ENCODE measurements at places on chromosomes 6 and 20.

DNA sequence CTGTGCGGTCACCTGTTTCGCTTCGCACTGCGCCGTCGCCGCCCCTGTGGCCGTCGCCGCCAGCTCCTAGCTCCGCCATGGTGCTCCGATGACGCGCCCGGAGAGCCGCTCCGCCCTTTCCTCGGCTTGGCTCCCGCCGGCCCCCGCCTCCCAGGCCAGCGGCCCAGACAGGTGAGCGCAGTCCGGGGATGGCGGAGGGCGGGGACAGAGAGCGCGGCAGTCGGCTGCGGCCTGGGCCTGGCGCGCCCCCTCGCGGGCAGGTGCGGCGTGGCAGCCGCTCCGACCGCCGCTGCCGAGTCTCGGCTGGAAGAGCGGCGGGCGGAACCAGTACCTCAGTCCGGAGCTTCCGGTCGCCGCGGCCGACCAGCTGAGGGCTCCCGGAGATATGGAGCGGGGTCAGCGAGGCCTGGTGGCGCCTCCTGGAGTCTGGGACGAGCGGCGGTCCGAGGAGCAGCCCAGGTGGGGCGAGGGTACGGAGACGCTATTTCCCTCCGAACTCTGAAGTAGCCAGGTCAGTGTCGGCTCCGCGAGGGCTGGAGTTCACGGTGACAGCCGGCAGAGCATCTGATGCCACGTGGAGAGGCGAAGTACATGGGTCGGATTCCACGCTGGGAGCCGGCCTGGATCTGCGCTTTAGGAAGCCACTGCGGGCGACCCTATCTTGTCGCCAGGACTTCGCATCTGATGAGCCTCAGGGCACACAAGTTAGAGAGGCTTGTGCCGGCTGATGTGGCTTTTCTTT lies at the start of gene MAP7:
Gene MAP7, minus strand, starts transcription at position 93 of the 742 bp plus-strand sequence. Its CDS starts 14 bp downstream, at position 79.
- DNase-seq = no peak

- no peak for DNase-seq
These were observed 399.4 kb downstream of the CD83 start for GRCh38 chr6:14516956-14517355.

GRCh38 chr20:58760856-58761255 lies 68.3 kb downstream of the NPEPL1 start:
- no peak for DNase-seq

DNA sequence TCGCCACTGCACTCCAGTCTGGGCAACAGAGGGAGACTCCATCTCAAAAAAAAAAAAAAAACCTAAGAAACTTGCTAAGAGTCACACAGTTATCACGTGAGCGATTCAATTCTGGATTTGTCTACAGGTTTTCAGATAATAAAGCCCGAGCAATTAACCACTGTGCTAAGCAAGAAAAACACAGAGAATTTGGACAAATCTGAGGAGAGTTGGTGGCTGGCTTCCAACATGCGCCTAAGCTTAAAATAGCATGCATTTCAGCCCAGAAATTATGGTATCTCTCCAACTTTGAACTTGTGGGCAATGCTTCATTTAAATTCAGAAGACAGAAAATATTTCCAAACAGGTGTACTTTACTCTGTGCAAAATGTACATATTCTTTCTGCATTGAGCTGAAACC lies 232.9 kb downstream of the TSHZ2 start:
- DNase-seq = no peak

DNA sequence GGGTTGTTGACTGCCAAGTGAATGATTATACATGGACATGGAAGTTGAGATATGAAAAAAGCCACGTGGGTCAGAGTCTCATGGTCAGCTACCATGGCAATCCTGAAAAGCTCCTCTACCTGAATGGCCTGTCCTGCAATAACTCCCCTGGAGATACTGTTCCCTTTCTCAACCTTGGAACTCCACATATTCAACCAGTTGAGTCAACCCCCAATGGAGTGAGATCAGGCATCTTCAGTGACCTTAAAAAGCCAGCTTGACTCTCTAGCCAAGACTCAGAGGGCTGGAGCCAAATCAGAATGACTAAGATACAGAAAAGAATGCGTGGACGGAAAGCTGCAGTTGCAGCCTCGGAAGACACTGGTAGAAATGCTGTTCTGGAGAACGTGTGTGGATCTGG lies 341.3 kb downstream of the FOXA2 start:
- no peak for DNase-seq

DNA sequence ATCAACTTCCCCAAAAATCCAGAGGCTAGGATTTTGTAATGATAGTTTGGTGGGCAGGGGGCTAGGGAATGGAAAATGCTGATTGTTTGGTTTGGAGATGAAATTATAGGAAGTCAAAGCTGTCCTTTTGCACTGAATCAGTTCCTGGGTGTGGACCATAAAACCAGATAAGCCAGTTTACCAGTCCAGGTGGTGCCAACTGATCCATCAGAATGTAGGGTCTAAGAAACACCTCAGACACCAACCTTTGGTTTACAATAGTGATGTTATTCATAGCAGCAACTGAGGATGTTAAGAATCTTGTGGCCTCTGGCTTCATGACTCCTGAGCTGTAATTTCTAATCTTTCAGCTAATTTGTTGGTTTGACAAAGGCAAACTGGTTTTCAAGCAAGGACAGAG lies 496.6 kb upstream of the EPHA7 start:
- no peak for DNase-seq

DNA sequence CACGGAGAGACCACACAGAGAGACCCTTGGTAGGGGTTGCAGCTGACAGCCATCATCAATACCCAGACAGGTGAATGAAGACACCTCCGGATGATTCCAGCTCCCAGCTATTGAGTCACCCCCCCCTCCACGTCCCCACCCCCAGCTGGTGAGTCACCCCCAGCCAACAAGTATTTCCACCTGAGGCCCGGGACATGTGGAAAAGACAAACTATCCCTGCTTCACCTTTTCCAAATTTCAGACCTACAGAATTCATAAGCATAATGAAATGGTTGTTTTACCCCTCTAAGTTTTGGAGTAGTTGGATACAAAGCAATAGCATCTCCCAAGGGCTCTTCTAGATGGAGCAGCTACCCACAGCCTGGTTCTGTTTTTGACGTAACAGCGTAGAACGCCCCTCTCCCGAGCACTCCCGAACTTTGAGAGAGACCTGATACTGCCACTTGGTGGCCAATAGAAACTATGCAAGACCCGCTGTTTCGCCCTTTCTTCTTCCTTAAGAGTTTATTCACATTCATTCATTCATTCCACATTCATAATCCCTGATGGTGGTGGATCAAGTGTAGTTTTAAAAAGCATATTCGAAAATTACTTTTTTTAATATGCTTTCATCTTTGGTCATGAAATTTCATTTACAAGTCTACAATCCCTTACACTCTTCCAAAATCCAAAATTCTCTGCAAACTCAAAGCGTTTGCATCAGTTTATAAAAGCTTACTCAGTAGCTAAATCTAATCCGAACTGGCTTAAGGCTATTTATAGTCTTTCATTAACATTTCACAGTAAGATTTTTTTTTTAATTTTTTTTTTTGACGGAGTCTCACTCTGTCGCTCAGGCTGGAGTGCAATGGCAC lies 15.1 kb upstream of the PPP1R16B start:
- DNase-seq = no peak

DNA sequence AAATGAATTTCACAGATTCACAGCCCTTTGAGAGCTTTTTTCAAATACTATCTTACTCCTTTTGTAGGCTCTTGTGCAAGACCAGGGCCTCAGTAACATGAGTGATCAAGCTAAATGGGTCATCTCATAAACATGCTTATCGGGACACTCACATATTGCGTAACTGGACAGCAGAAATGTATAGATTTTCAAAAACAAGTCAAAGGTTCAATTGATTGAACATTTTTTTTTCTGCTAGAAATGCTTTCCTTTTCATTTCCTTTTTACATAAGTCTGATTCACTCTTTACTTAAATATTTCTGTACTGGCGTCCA lies 8.7 kb upstream of the SALL4 start:
- DNase-seq = peak; percentile 34

DNA sequence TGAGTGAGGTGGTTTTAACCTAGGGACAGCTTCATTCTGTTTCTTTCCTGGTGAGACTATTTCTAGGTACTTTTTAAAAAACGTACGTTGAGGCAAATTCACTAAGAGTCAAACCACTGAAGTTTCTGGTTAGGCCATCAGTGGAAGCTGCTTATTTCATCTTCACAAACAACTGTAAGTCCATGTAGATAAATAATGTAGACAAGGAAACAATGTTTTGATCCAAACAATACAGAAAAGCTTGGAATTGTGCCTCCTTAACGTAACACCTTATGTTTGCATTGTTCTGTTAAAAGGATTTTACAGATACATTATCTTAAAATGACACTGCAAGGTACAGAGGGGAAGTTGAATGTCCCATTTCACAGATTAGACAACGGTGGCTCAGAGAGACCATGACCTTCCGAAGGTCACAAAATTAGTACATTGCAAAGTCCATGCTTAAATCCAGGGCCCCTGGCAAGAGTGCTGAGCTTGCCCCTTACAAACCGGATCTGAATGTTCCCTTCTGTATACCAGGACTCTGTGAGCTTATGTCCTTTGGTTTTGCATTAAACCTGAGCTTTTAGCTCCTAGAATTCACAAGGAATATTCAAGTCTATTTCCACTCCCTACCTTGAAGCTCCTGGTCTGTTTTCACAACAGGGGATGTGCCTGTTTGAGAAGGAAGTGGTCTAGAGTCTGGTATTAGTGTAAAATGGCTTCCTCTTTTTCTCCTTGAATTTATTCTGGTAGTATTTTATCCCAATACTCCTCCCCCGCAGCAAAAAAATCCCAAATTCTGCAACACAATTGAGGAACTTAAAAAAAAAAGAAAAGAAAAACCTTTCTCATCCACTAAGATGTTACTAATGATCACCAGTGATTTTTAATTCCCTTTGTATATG lies 28.9 kb upstream of the ZNF217 start:
- no peak for DNase-seq

GRCh38 chr6:7112741-7113313 lies 5.1 kb downstream of the RREB1 start:
- DNase-seq = no peak

GRCh38 chr6:131838051-131838450 lies 30.2 kb downstream of the ENPP1 start:
- no peak for DNase-seq

- no peak for DNase-seq
These were observed 6.1 kb downstream of the SLC29A1 start for GRCh38 chr6:44229376-44230033.

GRCh38 chr6:132902901-132903300 lies 88.5 kb downstream of the RPS12 start:
- DNase-seq = no peak

DNA sequence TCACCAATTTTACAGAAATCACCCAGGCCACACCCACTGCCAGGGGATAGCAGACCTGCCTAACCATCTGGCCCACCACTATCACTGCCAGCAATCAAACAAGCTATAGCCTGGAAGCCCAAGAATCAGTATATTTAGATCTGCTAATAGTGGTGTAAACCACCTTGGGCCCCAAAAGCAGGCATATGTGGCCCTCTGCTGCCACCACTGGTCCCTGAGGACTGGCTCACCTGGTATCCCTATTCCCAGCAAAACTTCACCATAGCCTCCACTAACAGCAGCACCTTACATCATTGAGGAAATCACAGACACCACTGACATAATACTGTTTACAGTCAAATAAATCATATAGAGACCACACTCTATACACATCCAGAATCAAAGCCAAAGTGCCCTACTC lies 880.4 kb upstream of the MAN1A1 start:
- DNase-seq = no peak

GRCh38 chr6:144632266-144632665 lies 347.1 kb downstream of the UTRN start:
- DNase-seq = no peak

DNA sequence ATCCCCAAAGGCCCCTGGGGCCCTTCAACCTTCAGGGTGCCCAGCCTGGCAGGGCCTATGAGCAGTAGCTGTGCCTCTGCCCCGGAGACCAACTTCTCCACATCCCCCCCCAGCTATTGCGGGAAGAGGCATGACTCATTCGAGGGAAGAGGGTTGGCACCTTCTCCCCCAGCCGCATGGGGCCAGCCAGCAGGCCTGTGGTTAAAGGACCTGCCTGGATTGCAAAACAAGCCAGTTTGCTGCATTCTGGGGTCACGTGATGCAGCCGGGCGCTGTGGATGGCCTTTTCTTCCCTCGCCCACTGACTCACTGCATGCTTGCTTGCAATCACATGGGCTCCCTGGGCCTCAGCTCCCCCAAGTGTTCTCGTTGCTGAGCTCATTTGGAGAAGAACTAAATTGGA lies 182.5 kb downstream of the MAFB start:
- peak; percentile 95 for DNase-seq

DNA sequence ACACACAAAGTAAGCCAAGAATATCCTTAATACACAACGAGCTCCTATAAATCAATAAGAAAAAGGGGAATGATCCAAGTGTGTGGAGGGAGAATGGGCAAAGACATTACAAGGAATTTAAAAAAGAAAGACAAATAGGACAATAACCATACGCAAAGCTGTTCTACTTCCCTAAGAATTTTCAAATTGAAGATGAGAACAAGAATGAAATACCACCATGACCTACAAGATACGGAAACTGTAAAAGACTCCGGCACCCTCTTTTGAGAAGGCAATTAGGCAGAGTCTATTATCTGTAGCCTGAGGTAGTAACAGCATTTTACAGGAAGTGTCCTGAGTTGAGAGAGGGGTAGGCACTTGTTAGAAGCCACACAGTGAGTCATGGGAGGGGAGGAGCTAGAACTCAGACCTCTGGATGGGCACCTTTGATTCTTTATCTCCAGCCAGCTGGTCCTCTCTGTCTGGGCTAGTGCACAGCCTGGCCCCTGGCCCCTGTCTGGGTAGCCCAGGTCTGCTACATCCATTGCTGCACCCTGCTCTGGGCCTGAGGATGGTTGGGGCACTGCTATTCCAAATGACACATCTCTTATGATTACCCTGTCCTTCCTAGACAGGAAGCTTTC lies 15.3 kb downstream of the RSPO4 start:
- DNase-seq = no peak

DNA sequence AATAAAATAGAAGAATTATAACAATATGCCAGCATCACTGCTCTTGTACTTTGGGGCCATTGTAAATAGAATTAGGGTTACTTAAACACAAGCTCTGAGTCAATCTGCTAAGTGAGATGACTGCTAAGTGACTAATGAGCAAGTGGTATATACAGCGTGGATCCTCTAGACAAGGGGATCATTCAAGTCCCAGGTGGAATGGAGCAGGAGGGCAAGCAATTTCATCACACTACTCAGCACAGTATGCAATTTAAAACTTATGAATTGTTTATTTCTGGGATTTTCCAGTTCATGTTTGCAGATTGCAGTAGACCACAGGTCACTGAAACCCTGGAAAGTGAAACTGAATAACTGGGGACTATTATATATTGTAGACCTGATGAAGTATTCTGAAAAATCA lies 235.3 kb downstream of the BTBD3 start:
- DNase-seq = no peak

- DNase-seq = no peak
These were observed 50.7 kb upstream of the TOX2 start for GRCh38 chr20:43863821-43864544.

DNA sequence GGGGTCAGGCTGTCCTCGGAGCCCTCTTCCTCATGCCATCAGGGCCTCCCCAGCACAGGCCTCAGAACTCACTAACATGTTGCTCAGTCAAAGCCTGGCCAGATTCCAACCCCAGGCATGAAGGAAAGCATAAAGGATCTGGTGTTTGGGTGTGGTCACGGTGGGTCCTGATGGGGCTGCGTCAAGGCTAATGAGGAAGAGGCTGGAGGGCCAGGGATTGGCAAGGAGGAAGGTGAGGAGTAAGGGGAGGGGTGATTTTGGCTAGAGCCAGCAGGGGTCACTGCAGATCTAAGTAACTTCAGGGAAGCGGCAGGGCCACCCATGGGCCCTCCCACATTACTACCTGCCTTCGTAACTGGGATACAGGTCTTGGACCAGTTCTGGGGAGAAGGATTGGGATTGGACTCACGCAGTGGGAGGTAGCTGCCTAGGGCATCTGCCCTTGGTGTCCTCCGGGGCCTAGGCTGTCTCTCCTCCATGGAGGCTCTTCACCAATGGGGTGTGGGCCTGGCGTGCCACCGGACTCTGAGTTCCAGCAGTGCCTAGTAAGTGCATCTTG lies 36.2 kb upstream of the MRPS18A start:
- no peak for DNase-seq

All from AG04449 (cell line).